ENCODE measurements at places on chromosomes 6 and 20. TPM values are rescaled to one million over a fixed set of nuclear protein-coding genes. Genes with fewer than 3 reads are reported as not detected.

GRCh38 chr6:130826442-130827246 is 562 bp upstream of the SMLR1 start:
- no peak overlapping the region for H3K4me3 ChIP-seq
- peaks cover 2% of the 10 kb centered on the region for H3K27me3 ChIP-seq
- DNase-seq, result no peak
- no peaks in the 10 kb centered on the region for H3K4me1 ChIP-seq
- H3K27ac ChIP-seq, result no peak overlapping the region
- H3K36me3 ChIP-seq, result no peaks in the 10 kb centered on the region

- H3K27me3 ChIP-seq, result no peaks in the 10 kb centered on the region
- H3K27ac ChIP-seq, result peak overlapping the region; percentile 25
- H3K4me1 ChIP-seq, result no peaks in the 10 kb centered on the region
- H3K4me3 ChIP-seq, result no peak overlapping the region
- DNase-seq, result no peak
Measured at GRCh38 chr20:58682656-58683531, 9.7 kb upstream of the NPEPL1 start.

GRCh38 chr6:67766057-67766456 is 869.0 kb upstream of the ADGRB3 start:
- no peaks in the 10 kb centered on the region for H3K36me3 ChIP-seq
- no peaks in the 10 kb centered on the region for H3K4me1 ChIP-seq
- no peak overlapping the region for H3K27ac ChIP-seq
- no peaks in the 10 kb centered on the region for H3K27me3 ChIP-seq

Gene SLC22A16
- not detected for total RNA-seq

Gene CENPQ
- 14.4 TPM for total RNA-seq

Measured in activated naive CD8-positive, alpha-beta T cell treated with anti-CD3 and anti-CD28 coated beads, Interleukin-2, amount 10 ng/mL, durations not matched to agents 7 days and 5 days (primary cell).